NCI-H526 (cell line): ENCODE measurements at places on chromosomes 16 and 17.

- DNase-seq = no peak
These were observed 14.2 kb upstream of the SLC38A10 start for GRCh38 chr17:81309140-81309858.

- DNase-seq = no peak
These were observed 390.1 kb downstream of the ZFHX3 start for GRCh38 chr16:72657791-72658190.

- DNase-seq = no peak
These were observed 32.4 kb downstream of the MSI2 start for GRCh38 chr17:57288773-57289121.

- DNase-seq = peak; percentile 33
These were observed 156.0 kb downstream of the CDH13 start for GRCh38 chr16:82782715-82783251.

DNA sequence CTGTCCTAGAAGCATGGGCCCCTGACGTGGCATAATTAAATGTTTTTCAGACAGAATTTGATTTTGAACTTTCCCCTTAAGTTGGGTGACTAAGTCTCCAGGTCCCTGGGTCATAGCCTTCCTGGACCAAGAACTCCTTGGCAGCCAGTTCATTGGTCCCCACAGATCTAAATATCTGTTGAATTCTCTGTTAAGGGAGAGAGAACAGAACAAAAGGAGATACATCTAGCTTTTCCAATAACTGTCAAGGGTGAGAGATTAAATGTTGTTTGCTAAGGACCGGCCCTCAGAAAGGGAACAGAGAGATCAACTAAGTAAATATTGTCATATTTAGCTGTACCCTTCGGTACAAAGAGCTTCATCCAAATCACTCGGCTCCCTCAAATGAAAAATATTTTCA, 78.2 kb upstream of the NOL11 start:
- DNase-seq = no peak

DNA sequence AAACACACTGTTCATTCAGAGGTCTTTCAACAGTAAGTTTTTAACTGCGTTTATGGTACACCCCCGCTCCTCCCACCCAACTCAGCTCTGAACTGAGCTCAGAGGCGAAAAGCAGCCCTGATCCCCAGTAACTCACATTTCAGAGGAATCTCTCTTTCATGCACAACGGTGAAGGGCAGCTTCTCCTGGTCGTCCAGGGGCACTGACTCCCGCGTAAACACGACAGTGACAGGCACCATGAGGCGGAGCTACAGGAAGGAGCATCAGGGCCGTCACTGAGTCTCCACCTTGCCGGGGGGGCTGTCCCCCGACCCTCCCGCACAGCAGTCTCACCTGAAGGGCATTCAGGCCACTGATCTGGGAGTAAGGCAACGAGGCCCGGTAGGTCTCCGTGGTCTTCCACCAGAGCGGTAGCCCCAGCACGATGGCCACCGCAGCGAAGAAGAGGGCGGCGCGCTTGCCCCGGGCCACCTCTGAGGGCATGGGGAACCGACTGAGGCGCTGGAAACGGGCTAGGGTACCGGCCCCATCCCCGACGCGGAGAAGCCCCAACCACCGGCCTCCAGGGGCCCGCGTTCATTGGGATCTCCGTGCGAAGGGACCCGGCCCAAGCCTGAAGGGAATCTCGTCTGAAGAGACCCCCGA, 486 bp downstream of the PIGS start:
- peak; percentile 72 for DNase-seq
